ENCODE measurements at places on chromosomes 7 and 10. TPM values are rescaled to one million over a fixed set of nuclear protein-coding genes. Genes with fewer than 3 reads are reported as not detected.

The GPR146 gene
- 13.8 TPM for total RNA-seq

The FZD1 gene
- 0.66 TPM for total RNA-seq

The KAZALD1 gene
- 0.36 TPM for total RNA-seq

The SPDYE5 gene
- not detected for total RNA-seq

The BTBD16 gene
- not detected for total RNA-seq

The FAM24B gene
- 16.5 TPM for total RNA-seq

The GNAT3 gene
- total RNA-seq, result not detected

The AGR2 gene
- not detected for total RNA-seq

The AKR1C3 gene
- 3.8 TPM for total RNA-seq

The PRPS1L1 gene
- total RNA-seq, result not detected

The KIF11 gene
- 76.2 TPM for total RNA-seq

The NKX2-3 gene
- total RNA-seq, result not detected

The DDX50 gene
- total RNA-seq, result 48.8 TPM

The GHRHR gene
- total RNA-seq, result not detected

The ERV3-1 gene
- 14.8 TPM for total RNA-seq

The UCMA gene
- not detected for total RNA-seq

The EGR2 gene
- total RNA-seq, result 6.5 TPM

The EBLN1 gene
- not detected for total RNA-seq

All from T-helper 2 cell treated with Interferon-gamma antibody and Interleukin-4, amounts not matched to agents 100 ng/mL and 5 ng/mL, for 36 hours (primary cell).